Amniotic epithelial cell (primary cell): ENCODE measurements at places on chromosomes 3 and 15.

DNA sequence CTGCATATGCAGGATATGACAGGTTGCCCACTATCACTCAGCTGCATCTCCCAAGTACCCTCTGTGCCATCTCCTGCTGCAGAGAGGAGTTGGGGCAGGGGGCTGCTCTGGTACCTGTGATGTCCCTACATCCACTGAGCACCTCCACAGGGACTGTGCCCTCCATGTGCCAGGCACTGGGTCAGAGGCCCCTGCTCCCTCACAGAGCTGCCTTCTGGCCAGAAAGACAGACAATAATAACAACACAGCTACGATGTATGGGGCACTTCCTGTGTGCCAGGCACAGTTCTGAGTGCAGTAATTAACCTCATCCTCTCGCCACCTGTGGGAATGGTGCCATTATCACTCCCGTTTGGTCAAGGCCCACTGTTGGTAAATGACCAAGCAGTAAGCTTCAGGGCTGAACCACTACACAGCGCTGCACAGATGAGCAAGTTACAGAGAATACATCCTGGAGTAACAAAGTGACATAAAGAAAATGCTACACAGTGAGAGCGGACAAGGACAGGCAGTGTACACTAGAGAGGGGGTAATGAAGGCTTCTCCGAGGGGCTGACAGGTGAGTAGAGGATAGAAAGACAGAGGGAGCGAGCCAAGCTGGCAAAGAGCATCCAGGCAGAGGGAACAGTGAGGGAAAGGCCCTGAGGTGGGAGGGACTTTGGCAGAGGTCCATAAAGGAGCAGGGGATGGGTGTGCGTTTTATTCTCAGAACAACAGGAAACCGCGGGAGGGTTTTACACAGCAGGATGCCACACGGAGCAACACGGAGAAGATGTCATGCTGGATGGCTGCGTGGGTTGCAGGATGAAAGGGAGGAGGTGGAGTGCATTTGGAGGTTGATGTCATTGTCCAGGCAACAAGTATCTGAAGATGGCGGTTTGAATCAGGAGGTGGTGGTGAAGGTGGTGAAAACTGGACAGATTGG is 13.6 kb downstream of the WNT7A start:
- no peak for DNase-seq

DNA sequence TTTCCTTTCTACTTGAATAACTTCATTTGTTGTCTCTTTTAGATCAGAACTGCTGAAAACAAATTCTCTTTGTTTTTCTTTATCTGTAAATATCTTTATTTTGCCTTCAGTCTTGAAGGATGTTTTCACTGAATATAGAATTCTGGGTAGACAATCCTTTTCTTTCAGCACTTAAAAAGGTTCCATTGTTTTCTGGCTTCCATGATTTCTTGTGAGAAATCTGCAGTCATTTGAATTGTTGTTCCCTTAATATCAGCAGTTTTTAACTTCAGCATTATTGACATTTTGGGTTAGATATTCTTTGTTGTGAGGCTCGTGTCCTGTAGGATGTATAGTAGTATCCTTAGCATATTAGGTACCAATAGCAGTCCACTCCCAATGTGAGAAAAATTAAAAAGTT is 65.8 kb downstream of the SV2B start:
- DNase-seq: peak; percentile 2

- DNase-seq: peak; percentile 86
Observed at GRCh38 chr3:41224120-41224806, 25.0 kb downstream of the CTNNB1 start.

- DNase-seq: no peak
Observed at GRCh38 chr3:131047582-131047981, 20.9 kb downstream of the NEK11 start.

DNA sequence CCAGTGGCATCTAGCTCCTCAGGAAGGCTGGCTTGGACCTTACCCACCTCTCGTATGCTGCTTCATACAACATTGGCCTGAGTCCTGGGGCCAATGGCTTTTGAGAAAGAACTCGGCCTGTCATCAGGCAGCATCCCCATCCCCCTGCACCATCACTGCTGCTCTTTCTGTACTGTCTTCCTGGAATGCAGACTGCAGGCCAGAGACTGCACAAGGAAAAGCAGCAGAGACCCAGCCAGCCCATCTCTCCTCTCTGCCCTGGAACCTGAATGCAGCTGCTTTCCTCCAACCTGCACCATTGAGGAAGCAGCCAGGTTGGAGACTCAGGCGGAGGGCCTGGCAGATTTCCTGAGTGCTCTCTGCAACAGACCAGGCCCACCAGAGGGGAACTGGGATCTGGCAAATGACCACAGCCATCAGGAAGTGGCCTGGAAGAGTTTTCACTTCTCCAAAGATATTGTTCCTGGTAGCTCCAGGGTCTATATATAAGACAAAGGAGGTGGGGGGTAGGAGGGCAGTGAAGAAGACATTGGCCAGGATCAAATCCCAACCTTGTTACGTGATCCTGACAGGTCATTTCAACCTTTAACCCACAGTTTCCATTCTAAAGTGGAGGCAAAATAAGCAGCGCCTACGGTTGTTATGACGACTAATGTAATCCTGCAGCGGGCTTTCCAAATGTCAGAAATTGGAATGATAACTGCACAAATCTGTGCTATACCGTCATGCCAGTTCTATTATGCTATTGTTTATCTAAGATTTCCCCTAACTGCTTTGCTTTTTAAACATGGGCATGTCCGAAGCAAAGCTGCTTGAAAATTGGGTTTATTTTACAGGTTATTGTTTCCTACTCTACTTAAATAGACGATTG is 24.4 kb upstream of the RAB7A start:
- DNase-seq: no peak

DNA sequence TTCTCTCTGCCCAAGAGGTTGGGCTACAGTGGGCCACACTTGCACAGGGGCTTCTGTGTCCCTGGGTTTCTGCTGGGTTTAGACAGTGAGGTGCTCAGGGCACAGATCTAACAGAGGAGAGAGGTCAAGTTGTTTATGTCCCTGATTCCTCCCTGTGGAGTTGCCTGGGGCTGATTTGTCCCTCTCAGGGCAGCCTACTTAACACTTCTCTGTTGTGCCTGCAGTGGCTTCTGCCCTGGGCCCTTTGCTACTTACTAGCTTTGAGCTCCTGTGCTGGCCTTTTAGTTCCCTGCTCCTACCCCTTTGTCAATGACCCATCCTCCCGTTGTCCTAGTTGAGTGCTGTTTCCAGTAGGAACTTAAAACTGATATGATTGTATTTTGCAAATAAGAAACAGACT is 114.0 kb upstream of the RGMA start:
- no peak for DNase-seq

DNA sequence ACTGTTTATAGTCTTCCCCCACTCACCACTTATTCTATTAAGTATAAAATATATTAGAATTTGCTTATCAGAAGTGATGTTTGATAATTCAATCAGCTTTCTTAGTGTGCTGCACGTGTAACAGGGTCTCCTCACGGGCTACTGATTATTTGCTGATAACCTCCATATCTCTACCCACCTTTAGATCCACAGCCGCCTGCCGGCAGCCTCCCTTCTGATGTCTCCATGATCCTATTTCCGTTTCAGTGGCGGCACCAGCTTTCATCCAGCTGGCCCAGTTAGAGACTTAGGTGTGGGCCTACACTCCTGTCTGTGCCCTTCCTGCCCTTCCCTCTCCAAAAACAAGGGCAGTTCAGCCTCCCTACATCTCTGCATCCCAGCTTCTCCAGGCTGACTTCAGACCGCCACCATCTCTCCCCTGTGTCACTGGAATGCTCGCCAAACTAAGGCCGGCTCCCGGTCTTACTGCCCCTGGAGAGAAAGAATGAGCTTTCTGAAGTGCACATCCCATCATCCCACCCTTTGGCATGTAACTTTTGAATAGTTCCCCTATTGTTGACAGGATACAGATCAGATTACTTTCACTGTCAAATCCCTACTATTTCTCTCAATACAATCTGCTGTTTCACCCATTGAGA is 76.6 kb upstream of the PRTG start:
- no peak for DNase-seq

DNA sequence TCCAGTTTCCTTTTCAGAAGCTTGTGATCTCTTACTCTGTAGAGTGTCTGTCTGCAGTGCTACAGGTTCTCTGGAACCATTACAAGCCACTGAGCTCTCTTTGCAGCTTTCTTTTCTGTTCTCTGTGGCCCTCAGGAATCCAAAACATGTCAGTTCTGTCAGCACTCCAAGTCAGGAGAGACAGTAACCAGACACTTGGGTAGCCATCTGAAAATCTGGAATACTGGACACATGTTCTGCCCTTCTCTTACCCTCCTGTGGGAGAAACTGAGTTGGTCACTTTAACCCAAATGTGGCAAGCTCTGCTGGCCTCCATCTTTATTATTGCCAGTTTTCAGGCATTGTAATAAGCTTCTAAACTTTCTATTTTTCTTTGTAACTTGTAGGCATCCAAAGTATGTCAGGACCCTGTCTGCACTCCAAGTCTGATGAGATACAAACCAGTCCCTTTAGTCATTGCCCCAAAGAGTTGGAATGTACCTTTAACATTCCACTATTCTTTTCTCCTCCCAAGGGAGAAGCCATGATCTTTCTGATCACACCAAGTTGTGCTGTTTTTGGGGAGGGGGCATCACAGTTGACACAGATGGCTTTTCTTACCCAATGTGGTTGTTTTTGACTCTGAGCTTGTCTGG is 183.7 kb downstream of the DPH6 start:
- DNase-seq: peak; percentile 88

- no peak for DNase-seq
Observed at GRCh38 chr3:32975891-32976595, 24.6 kb downstream of the CCR4 start.

- no peak for DNase-seq
Observed at GRCh38 chr3:8853081-8853480, 83.7 kb upstream of the OXTR start.

DNA sequence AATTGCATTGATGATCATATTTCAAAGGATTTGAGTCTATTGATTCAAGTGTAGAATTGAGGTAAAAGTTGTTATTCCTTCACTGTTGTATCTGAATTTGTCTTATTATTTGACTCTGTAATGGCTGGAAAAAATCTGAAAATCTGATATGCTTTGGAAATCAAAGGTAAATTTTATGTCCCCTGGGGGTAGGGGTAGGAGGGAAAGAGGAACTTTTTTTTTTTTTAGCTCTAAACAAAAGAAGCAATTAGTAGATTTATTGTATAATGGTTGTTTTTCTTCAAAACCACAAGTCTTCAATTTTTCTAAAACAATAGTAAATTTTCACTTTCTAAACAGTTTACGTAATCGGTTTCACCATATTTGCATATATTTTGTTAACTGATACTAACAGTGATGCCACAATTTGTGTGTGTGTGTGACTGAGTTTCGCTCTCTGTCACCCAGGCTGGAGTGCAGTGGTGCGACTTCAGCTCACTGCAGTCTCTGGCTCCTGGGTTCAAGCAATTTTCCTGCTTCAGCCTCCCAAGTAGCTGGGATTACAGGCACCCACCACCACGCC is 91.7 kb upstream of the GOLGA6L4 start:
- DNase-seq: no peak

- DNase-seq: peak; percentile 64
Observed at GRCh38 chr15:39888809-39889208, 31.3 kb downstream of the GPR176 start.

- no peak for DNase-seq
Observed at GRCh38 chr3:39095778-39096177, 11.6 kb downstream of the GORASP1 start.

GRCh38 chr3:188868803-188869202 is 303.0 kb upstream of the TPRG1 start:
- DNase-seq: no peak

GRCh38 chr15:90934256-90934948 is 683 bp upstream of the UNC45A start:
- DNase-seq: peak; percentile 72

GRCh38 chr3:185866555-185866954 is 41.7 kb upstream of the IGF2BP2 start:
- no peak for DNase-seq

GRCh38 chr3:68485051-68485450 is 447.3 kb downstream of the TAFA4 start:
- DNase-seq: no peak
